Glutamatergic neuron (in vitro differentiated cells): ENCODE measurements at places on chromosomes 1 and 21. TPM values are rescaled to one million over a fixed set of nuclear protein-coding genes. Genes with fewer than 3 reads are reported as not detected.

- H3K27ac ChIP-seq: no peak overlapping the region
- no peaks in the 10 kb centered on the region for H3K36me3 ChIP-seq
- peak; percentile 35 for DNase-seq
- H3K4me1 ChIP-seq: peaks cover 22% of the 10 kb centered on the region
- peaks cover 7% of the 10 kb centered on the region for H3K27me3 ChIP-seq
These were observed 951 bp downstream of the GGPS1 start for GRCh38 chr1:235329139-235329902.

DNA sequence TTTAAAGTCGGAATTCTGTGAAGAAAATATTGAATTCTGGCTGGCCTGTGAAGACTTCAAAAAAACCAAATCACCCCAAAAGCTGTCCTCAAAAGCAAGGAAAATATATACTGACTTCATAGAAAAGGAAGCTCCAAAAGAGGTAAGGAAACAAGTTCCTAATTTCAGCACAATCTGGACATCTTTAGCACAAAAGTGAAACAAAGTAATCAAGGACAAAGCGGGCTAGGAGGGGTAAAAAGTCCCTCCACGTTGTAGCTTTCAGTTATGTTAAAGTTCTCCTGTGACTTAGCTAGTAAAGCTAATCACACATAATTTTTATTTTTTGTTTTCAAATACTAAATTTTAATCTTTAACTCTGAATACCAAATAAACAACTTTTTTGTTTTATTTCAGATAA is 2.2 kb downstream of the RGS2 start:
- H3K4me1 ChIP-seq: peaks cover 17% of the 10 kb centered on the region
- no peak for DNase-seq
- H3K4me3 ChIP-seq: peak overlapping the region; percentile 94
- H3K27ac ChIP-seq: peak overlapping the region; percentile 45
- H3K27me3 ChIP-seq: peaks cover 11% of the 10 kb centered on the region

GRCh38 chr1:225451340-225451739 is 23.5 kb upstream of the LBR start:
- H3K27me3 ChIP-seq: peaks cover 11% of the 10 kb centered on the region
- no peak overlapping the region for H3K4me3 ChIP-seq
- H3K27ac ChIP-seq: no peak overlapping the region
- DNase-seq: no peak
- H3K4me1 ChIP-seq: peaks cover 5% of the 10 kb centered on the region

- peak overlapping the region; percentile 69 for H3K4me3 ChIP-seq
- no peaks in the 10 kb centered on the region for H3K36me3 ChIP-seq
- H3K27ac ChIP-seq: no peak overlapping the region
- DNase-seq: peak; percentile 66
- peaks cover 1% of the 10 kb centered on the region for H3K27me3 ChIP-seq
These were observed 1.5 kb downstream of the AJAP1 start for GRCh38 chr1:4655674-4656532.

DNA sequence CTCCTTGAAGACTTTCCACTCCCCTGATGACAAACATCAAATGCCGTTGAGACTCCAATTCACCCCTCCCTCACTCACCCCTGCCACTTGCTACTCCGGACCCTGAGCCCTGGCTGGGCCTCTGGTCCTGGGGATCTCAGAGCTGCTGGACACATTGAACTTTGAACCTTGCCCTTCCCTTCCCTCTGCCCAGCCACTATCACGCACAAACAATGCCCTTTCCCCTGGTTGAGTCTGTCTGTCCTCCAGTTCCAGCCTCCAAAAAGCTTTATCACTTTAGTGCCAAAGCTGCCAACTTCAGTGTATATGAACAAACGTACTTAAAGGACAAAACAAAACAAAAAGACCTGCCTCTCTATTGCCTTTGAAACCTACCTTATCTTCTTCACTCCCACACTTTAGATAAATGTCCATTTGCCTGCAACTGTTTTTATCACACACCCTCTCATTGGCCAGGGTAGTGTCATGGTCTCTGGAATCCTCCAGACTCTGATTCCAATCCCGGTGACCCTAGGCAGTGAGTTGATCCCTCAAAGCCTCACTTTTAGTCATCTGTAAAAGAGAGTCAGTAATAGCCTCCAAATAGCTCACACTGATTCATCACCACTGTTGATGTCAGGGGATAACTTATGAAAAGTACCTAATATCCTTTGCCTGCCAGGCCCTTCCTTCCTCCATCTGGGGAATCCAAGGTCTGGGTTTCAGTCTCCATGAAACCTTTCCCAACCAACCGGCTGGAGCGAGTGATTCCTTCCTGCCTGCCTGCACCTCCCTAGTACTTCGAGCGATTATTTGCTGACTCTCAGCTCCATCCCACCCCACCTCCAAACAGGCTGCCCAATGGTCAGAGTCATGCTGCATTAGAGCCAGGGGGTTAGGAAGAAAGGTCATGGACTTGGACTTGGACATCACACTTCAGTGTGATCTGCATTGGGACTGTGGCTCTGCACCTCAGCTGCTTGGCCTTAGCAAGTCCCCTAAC is 15.9 kb upstream of the SPOCD1 start:
- DNase-seq: no peak
- no peaks in the 10 kb centered on the region for H3K36me3 ChIP-seq
- H3K4me3 ChIP-seq: no peak overlapping the region
- H3K27me3 ChIP-seq: peaks cover 5% of the 10 kb centered on the region

DNA sequence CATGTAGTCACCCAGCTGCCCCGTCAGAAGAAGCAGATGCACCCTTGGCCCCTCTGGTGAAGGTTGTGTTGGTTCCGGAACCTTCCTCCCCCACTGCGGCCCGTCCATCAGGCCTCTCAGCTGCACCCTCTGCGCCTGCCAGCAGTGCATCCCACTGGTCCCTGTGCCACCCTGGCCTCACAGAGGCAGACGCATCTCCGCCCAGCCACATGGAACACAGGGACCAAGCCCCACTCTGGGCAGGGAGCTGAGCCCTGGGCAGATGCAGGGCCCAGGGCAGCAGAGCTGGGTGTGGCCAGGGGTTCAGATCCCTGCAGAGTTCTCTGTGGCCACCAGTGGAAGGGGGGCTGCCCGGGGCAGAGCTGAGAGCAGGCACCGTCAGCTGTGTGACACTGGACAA is 50.6 kb downstream of the SLC19A1 start:
- peaks cover 5% of the 10 kb centered on the region for H3K4me1 ChIP-seq
- no peaks in the 10 kb centered on the region for H3K36me3 ChIP-seq
- DNase-seq: no peak
- no peak overlapping the region for H3K4me3 ChIP-seq
- H3K27me3 ChIP-seq: peaks cover 6% of the 10 kb centered on the region
- H3K27ac ChIP-seq: no peak overlapping the region

- no peak overlapping the region for H3K4me3 ChIP-seq
- H3K27ac ChIP-seq: no peak overlapping the region
- peaks cover 20% of the 10 kb centered on the region for H3K27me3 ChIP-seq
- DNase-seq: no peak
These were observed 8.2 kb upstream of the NUAK2 start for GRCh38 chr1:205329719-205330118.

GRCh38 chr1:212070720-212071302 is 35.3 kb downstream of the DTL start:
- H3K4me1 ChIP-seq: no peaks in the 10 kb centered on the region
- no peak for DNase-seq
- no peak overlapping the region for H3K4me3 ChIP-seq
- H3K36me3 ChIP-seq: no peaks in the 10 kb centered on the region
- H3K27me3 ChIP-seq: no peaks in the 10 kb centered on the region

- no peaks in the 10 kb centered on the region for H3K27me3 ChIP-seq
- H3K4me1 ChIP-seq: peaks cover 1% of the 10 kb centered on the region
- H3K4me3 ChIP-seq: no peak overlapping the region
These were observed 78.8 kb upstream of the NR5A2 start for GRCh38 chr1:199948587-199949280.

GRCh38 chr1:247614625-247615024 is 9.2 kb downstream of the OR2G3 start:
- no peaks in the 10 kb centered on the region for H3K4me1 ChIP-seq
- DNase-seq: no peak
- no peak overlapping the region for H3K4me3 ChIP-seq
- no peak overlapping the region for H3K27ac ChIP-seq

DNA sequence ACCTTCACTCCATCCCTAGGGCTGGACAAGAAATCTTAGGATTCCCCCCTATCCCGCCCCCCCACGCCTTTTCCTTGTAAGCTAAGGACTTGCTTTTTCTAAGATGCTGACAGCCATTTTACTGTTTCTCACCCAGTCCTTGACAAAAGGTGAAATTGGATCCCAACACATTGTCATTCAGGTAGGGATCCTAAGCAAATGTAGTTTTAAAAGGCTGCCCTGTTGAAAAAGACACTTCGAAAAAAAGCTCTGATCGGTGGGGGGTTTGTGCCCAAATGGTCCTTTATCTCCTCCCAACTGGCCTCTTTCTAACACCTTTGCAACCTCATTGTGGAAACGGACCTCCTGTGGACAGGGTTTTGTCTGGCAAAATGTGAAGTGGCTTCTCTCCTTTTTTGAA is 2.9 kb downstream of the CACHD1 start:
- peaks cover 8% of the 10 kb centered on the region for H3K4me1 ChIP-seq
- no peaks in the 10 kb centered on the region for H3K36me3 ChIP-seq
- no peak for DNase-seq
- H3K4me3 ChIP-seq: no peak overlapping the region
- peaks cover 21% of the 10 kb centered on the region for H3K27me3 ChIP-seq
- no peak overlapping the region for H3K27ac ChIP-seq

GRCh38 chr1:100523038-100523652 is 14.8 kb upstream of the GPR88 start:
- peaks cover 3% of the 10 kb centered on the region for H3K4me1 ChIP-seq
- no peak for DNase-seq
- H3K27ac ChIP-seq: no peak overlapping the region
- H3K27me3 ChIP-seq: peaks cover 4% of the 10 kb centered on the region
- H3K4me3 ChIP-seq: no peak overlapping the region
- no peaks in the 10 kb centered on the region for H3K36me3 ChIP-seq

DNA sequence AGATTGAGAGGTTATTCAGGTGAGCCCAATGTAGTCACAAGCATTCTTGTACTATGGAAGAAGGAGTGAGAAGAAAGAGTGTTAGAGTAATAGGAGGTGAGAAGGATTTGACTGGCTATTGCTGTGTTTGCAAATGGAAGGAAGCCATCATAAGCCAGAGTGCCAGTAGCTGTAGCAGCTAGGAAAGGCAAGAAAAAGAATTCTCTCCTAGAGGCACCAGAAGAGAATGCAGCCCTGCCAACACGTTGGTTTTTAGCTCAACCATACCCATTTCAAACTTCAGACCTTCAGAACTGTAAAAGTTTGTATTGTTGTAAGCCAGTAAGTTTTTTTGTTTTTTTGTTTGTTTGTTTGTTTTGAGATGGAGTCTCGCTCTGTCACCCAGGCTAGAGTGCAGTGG is 8.9 kb upstream of the IL12RB2 start:
- DNase-seq: no peak
- no peaks in the 10 kb centered on the region for H3K36me3 ChIP-seq
- H3K4me3 ChIP-seq: no peak overlapping the region
- no peaks in the 10 kb centered on the region for H3K27me3 ChIP-seq
- H3K4me1 ChIP-seq: no peaks in the 10 kb centered on the region

DNA sequence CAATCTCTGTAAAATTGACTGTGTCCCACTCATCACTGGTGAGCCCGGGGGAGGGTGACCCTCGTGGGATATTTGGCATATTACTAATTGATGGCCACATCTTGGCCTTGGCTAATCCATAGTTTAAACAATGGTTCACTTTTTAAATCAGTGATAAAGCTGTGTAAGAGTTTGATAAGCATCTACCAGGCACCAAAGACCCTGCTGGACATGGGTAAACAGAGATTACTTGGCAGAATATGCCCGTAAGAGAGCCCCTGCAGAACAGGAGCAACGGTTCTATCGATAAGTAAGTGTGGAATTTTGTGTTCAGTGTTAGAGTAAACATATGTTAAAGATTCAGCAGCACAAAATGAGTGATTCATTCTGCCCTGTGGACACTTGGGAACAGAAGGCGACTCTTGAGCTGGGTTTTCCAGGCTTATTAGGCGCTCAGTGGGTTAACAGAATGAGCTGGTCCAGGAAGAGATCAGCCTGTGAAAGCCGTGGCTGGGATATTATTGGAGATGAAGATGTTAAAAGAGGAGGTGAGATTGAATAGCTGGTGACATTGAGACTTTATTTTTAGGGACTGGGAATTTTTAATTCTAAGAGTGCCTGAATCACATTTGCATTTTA is 55.9 kb downstream of the CNST start:
- no peaks in the 10 kb centered on the region for H3K27me3 ChIP-seq
- no peak overlapping the region for H3K4me3 ChIP-seq
- DNase-seq: no peak
- H3K4me1 ChIP-seq: peaks cover 3% of the 10 kb centered on the region

GRCh38 chr21:38798481-38798882 is 7.2 kb upstream of the ETS2 start:
- DNase-seq: no peak
- no peaks in the 10 kb centered on the region for H3K27me3 ChIP-seq
- no peak overlapping the region for H3K27ac ChIP-seq
- no peaks in the 10 kb centered on the region for H3K36me3 ChIP-seq
- H3K4me1 ChIP-seq: no peaks in the 10 kb centered on the region
- no peak overlapping the region for H3K4me3 ChIP-seq

DNA sequence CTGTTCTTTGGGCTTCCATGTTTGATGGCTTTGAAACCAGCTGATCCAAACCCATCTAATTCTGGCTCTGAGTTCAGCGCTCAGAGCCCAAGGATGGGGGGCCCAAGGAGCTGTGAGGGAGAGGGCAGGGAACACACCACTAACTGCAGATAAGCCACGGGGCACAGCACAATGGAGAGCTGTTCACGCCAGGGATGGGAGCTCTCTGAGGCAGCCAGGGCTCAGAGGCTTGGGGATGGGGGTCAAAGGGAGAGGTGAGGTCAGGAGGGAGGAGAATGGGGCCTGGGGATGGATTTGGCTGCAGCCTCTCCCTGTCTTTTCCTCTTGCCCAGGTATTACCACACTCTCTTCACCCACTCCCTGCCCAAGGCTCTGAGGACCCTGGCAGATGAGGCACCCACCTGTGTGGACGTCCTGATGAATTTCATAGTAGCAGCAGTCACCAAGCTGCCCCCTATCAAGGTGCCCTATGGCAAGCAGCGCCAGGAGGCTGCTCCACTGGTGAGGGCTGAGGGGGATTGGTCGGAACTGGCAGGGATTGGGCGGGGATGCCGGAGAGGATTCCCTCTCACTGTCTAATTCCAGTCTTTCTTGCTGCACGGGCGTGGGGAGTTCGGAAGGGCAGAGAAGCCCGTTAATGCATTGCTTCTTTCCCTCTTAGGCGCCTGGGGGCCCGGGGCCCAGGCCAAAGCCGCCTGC is 11.3 kb downstream of the SLC30A2 start:
- no peak for DNase-seq
- peaks cover 3% of the 10 kb centered on the region for H3K4me1 ChIP-seq
- no peak overlapping the region for H3K27ac ChIP-seq
- H3K27me3 ChIP-seq: peaks cover 8% of the 10 kb centered on the region

- H3K27me3 ChIP-seq: peaks cover 32% of the 10 kb centered on the region
- no peak overlapping the region for H3K4me3 ChIP-seq
- no peak for DNase-seq
- H3K27ac ChIP-seq: no peak overlapping the region
- peaks cover 9% of the 10 kb centered on the region for H3K36me3 ChIP-seq
These were observed 8.4 kb downstream of the DMRTA2 start for GRCh38 chr1:50414853-50415234.

GRCh38 chr21:41750532-41751151 is 16.2 kb downstream of the RIPK4 start:
- H3K4me1 ChIP-seq: peaks cover 35% of the 10 kb centered on the region
- no peak overlapping the region for H3K4me3 ChIP-seq
- H3K27ac ChIP-seq: no peak overlapping the region
- no peak for DNase-seq
- H3K36me3 ChIP-seq: no peaks in the 10 kb centered on the region
- peaks cover 3% of the 10 kb centered on the region for H3K27me3 ChIP-seq

CDA gene
- total RNA-seq: not detected

CCDC190 gene
- total RNA-seq: not detected

MAP7D1 gene
- total RNA-seq: 152 TPM

GCSAML gene
- total RNA-seq: not detected

KRTAP7-1 gene
- total RNA-seq: not detected

CDC20 gene
- 22.5 TPM for total RNA-seq

SMIM1 gene
- 7.5 TPM for total RNA-seq

SKI gene
- total RNA-seq: 143 TPM

RIMKLA gene
- total RNA-seq: 4.1 TPM

NOTCH2 gene
- total RNA-seq: 3.5 TPM

CD5L gene
- not detected for total RNA-seq
